ENCODE measurements at places on chromosomes 4 and X.

DNA sequence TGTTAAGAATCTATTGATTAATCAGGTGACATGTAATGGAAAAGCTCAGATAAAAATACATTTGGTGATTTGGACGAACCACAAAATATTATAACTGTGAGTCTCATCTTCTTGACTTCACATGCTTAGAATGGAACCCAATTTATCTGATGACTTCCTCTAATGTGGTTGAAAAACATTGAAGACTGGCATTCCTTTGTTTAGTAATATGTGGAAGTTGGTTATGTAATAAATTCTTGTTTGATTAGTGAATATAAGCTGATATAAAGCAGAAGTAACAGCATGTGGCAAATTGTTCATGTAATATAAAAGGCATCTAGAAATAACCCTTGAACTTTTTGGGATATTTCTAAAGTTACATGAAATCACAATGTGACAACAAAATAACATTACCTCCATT lies 9.7 kb downstream of the GIMD1 start:
- no peak for DNase-seq

GRCh38 chrX:149717803-149718202 lies 5.9 kb downstream of the MAGEA11 start:
- DNase-seq = no peak

- DNase-seq = no peak
Measured at GRCh38 chr4:53009824-53010223, 147.7 kb downstream of the RASL11B start.

- no peak for DNase-seq
Measured at GRCh38 chr4:3502941-3503936, 29.0 kb downstream of the LRPAP1 start.

Measured in DMS53 (cell line).